NCI-H524 (cell line): ENCODE measurements at places on chromosomes 16 and 17.

DNA sequence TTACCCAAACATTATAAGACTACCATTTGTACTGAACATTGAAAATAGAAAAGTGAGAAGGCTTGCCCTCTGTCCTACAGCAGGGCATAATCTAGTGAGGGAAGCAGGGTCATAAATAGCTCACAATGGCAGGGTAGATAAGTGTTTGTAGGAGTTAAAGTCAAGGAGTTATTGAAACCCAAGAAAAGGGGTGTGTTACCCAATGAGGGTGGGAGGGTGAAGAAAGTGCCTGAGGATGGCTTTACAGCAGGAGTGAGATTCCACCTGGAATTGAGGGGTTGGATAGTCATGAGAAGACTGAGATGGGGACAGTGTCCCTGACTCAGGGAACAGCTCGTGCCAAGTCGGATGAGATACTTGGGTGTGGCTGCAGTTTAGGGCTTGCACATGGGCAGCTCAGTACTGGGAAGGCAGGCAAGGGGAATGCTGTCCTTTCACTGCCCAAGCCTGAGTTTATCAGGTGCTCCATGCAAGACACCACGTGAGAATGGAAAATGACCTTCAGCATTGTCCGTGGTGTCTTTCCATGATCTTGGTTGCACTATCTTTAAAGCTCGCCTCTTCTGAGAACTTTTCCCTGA, 393.2 kb upstream of the MAF start:
- DNase-seq: no peak

GRCh38 chr17:64007838-64008282, 9.7 kb downstream of the PRR29 start:
- DNase-seq: no peak

DNA sequence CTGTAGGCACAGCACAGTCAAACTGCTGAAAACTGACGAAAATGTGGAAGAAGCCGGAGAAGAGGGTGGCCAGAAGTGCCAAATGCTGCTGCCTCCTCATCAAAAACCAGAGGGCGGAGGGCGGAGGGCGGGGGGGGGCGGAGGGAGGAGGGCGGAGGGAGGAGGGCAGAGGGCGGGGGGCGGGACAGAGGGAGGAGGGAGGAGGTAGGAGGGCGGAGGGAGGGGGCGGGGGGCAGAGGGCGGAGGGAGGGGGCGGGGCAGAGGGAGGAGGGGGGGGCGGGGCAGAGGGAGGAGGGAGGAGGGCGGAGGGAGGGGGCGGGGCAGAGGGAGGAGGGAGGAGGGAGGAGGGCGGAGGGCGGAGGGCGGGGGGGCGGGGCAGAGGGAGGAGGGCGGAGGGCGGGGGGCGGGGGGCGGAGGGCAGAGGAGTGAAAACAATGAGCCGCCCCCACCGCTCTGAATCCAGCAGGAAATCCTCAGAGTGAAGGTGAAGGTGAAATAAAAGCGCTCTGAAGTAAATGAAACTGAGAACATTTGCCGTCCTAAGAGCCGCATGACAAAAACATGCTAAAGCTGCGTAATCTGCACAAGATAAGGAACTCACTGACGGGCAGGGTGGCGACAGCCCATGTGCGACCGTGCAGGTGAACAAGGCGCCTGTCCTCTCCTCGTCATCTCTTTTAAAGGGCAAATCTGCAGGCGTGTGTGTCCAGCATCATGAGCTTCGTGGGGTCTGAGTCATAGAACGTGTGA, 22.6 kb upstream of the CBFA2T3 start:
- DNase-seq: no peak

GRCh38 chr17:61371179-61371578, 28.5 kb upstream of the TBX2 start:
- DNase-seq: no peak

DNA sequence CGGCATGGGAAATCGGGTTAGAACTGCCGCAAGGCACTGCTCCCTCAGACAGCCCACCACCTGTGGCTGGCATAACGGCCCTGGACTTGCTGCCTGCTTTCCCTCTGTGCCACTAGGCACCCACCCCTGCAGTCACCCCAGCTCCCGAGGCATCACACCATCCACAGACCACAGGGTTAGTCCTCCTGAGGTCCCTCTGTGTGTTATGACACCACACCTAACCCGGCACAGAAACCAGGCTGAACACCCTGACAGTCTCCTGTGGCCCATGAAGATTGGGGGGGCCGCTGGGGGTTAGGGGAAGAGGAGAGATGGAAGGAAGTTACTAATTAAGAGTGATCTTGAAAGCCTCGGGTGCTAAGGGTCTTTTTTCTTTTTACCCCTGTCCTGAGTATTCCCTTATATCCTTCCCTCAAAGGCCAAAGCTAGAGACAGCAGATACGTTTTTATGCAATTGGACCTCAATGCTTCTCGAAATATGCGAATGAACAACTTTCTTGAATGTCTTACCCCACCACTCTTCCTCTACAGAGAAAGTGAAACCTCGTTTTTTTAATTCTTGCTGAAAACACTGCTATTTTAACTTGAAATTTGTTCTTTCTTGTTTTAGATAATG, 7.0 kb downstream of the CYTH1 start:
- DNase-seq: no peak

- no peak for DNase-seq
Observed at GRCh38 chr16:16190546-16190945, 32.7 kb downstream of the ABCC6 start.

GRCh38 chr17:30005709-30006320, 64.4 kb downstream of the EFCAB5 start:
- DNase-seq: no peak

DNA sequence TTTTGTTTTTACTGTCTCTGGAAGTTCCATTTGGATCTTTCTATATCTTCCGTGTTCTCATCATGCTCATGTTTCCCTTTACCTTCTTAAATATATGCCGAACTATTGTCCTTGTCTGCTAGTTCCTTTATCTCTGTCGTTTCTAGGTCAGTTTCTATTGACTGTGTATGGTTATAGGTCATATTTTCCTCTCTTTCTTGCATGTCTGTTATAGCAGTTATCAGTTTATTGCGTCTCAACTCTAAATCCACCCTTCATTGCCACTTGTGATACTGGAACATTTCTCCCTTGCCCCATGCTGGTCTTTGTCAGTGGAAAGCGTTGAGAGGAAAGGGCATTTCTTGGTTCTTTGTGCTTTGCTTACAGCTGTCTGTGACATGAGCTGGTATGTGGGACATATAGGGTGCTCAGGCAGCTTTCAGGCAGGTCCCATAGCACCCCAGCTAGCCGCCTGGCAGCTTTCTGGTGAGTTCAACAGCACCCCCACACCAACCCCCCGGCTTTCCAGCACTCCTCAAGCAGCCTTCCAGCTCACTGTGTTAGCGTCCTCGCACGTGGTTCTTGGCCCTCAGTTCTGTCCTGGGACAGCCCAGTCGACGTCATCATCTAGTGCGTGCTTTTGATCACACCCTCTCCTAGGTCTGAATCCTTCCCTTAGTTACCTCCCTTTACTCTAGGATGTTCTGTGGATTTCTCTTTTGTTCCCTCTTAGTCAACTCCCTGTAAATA, 15.4 kb upstream of the DNASE1 start:
- DNase-seq: no peak

- no peak for DNase-seq
Observed at GRCh38 chr17:427327-427726, 74.7 kb upstream of the RPH3AL start.

DNA sequence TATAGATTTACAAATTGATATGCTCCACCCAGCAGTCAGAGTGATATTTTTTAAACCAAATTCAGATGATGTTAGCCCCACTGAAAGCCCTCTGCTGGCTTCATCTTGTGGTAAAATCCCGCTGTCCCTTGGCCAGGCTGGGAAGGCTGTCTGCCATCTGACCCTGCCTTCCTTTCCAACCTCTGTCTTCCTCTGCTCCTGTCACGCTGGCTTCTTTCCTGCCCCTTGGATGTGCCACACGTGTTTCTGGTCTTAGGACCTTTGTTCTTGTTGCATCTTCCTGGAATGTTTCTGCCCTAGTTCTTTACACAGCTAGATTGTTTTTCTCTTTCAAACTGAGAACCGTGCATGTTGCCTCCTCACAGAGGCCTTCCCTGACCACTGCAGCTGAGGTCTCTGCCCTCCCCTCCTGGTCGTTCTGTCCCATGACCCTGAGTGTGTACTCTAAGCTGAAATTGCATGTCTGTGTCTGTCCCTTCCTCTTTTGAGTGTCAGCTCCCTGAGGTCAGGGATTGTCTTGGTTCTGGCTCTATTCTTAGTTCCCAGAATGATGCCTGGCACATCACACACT, 11.4 kb downstream of the NT5M start:
- no peak for DNase-seq

DNA sequence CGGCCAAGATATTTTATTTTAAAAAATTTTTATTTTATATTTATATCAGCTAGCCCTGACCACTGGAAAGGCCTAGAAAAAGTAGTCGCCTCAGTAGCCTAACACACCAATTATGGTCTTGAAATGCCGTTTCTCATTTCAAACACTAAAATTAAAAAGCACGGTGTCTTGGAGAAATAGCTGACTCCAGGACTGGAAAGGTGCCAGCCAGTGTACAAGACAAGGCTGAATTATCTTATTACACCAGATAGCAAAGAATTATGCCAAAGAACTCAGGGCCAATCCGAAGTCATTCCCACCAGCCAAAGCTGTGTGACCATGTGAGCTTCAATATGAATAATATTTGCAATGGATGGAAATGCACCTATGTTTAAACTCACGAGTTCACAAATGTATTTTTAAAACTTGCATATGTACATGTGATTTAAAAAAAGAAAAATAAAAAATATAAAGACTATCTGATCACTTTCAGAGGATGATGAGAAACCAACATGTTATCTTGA, 19.9 kb upstream of the ATP2C2 start:
- DNase-seq: no peak
